GM12892 (cell line): ENCODE measurements at places on chromosomes 4 and X.

GRCh38 chr4:20391198-20391597 is 139.5 kb downstream of the SLIT2 start:
- DNase-seq, result no peak

DNA sequence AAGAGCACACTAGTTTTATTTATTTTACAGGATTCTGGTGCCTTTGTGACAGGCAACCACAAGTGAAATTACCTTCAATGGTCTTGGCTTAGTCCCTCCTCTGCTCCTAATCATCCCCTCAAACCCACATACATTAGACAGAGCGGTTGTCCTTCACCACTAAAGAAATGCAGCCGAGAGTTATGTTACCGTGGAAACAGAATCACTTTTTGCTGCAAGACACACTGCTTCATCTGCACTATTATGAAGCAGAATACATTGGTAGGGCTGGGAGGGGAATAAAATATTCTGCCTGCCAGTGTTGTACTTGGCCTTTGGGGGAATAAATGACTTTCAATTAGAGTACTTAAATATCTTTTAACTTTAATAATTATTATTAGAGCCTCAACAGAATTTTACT is 75.2 kb downstream of the ARHGEF38 start:
- DNase-seq, result no peak

DNA sequence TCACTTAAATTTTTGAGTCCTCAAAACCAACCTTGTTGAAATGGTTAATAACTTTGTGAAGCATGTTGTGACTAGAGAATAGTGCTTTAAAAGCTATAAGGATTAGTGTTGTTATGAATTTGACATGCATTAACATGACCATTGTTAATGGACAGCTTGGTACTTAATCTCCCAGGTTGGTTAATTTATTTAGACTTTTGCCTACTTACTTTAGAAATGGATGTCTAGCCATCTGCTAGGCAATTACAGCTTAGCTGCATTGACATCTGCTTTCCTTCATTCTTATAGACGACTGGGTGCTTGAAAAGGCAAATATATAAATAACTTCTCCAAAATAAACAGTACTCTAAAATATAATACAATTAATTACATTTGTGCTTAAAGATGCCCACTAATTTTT is 368.0 kb downstream of the CCSER1 start:
- DNase-seq, result no peak

- no peak for DNase-seq
Observed at GRCh38 chr4:87541521-87541920, 12.3 kb upstream of the SPARCL1 start.

DNA sequence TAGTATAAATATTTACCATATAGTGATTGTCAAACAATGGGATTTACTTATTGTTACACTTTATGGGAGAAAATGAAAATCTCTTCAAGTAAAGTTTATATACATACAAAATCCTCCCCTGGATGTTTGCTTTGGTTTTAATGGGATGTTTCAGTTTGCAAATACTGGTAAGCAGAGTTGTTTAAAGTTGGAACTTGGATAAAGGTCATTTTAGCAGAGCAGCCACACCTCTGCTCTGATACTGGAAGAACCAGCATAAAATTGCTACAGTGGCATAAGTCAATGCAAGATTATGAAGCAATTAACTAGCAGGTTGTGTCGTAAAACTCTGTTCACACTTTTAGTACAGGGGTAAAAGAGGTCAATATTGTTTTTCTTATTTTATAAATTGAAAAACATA is 101.2 kb downstream of the TRAPPC11 start:
- no peak for DNase-seq

GRCh38 chrX:9164533-9165426 is 130.9 kb upstream of the FAM9B start:
- no peak for DNase-seq

- peak; percentile 6 for DNase-seq
Observed at GRCh38 chr4:77433418-77433733, 172.2 kb upstream of the CXCL13 start.

- no peak for DNase-seq
Observed at GRCh38 chr4:13988353-13989305, 361.1 kb upstream of the BOD1L1 start.

DNA sequence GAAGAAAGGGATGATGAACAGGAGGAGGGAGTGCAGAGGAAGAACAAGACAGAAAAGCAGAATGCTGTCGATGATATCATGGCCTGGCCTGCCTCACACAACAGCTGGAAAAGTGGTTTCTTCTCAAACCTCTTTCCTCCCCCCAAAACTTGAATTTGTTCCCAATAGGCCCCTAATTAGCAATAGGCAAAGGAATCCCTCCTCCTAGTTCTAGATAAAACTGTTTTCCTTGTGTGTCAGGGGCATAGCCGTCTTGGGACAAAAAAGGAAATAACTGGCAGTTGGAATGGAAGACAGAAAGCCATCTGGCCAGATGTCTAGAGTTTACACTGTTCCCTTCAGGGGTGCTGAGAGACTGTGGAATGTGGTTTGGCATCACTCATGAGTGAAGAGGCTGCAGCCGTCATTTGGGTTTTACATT is 177.8 kb upstream of the C1QTNF7 start:
- no peak for DNase-seq

DNA sequence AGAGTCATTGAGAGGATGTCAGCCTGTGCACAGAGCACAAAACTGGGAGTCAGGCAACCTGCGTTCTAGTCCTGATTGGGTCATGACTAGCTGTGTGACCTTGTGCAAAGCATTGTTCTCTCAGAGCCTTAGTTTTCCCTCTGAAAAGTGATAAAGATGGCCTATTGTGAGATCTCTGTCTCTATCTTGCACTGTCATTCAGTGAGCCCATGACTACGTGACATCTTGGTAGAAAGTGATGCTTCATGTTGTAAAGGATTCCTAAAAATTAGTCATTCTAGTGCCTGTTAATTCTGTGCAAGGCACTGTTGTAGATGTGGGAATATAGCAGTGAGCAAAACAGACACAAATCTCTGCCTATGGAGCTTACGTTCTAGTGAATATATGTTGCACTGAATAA is 2.5 kb downstream of the PGRMC1 start:
- DNase-seq, result no peak

DNA sequence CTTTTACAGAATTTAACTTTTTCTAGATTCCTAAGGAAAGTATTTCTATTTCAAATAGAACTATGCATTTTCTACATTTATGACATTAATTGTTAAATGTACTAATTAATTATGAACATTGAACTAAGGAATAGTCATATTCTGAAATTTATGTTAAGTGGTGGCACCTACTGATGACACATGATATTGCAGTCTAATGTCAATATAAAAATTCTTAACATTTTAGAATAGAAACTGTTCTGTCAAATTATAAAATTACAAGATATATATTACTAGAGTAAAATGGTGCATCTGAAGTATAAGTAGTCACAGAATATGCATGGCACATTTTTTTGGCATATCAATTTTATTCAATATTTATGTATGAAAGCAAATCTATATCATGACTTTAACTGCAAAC is 40.2 kb upstream of the NDNF start:
- no peak for DNase-seq

DNA sequence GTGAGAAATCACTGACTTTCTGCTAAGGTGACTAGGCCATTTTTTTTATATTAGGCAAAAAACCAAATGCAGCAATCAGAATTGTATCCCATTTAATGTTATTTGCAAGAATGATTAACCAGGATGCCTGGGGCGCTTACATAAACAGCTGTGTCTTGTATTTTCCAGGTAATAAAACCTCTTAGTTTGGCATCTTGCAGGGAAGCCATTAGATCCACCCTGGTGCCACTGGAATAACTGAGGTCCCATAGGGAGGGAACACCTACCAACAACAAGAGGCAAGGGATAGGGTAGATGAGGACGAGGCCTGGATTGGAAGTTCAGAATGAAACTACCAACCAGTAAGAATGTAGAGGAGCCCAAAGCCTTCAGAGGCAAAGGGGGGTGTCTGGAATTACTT is 288.3 kb downstream of the ARHGAP24 start:
- DNase-seq, result no peak

GRCh38 chr4:97370568-97370967 is 772.7 kb downstream of the STPG2 start:
- DNase-seq, result no peak

DNA sequence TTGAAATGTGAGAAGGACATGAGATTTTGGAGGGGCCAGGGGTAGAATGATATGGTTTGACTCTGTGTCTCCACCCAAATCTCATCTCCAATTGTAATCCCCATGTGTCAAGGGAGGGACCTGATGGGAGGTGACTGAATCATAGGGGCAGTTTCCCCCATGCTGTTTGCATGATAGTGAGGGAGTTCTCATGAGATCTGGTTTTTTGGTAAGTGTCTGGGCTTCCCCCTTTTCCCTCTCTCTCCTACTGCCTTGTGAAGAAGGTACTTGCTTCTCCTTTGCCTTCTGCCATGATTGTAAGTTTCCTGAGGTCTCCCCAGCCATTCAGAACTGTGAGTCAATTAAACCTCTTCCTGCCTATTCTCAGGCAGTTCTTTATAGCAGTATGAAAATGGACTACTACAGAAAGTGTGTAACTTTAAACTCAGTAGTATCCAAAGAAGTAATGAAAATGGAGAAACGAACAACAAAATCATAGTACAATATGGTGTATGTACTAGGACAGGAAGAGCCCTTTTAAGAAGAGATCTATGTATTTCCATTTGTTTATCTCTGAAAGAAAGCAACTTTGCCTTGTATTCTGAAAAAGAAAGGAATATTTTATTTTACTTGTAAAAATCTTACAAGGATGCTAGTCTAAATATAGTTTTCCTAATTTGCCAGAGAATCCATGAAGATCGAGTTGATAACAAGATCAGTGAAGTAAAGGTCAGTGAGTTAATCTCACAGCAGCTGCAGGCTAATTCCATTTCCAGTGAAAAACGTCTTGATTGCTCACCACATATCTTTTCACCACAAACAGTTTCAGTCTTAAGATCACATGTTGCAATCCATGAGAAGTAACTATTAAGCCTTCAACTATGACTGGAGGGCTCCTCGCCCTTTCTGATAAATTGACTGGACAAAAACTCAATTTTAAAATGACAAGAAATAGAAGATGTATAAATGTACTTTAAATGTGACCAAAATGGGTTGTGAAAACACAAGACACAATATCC is 20.5 kb downstream of the PKD2 start:
- no peak for DNase-seq

DNA sequence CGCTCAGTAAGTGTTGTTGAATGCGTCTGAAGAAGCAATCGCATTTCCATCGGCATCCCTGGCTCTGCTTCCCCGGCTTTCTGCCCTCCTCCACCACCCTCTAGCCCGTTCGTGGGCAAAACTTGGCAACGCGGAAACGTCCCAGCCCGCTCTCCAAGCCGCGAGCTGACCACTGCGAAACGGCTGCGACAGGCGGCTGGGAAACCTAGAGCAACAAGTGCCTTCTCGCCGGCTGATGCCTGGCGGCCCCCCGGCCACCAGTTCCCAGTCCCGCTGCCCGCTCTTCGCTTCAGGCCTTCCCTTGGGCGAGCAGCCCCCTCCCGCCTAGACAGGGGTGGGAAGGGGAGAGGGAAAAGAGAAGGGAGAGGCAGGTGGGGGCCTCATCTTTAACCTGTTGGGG is 837 bp downstream of the CITED1 start:
- DNase-seq, result no peak

DNA sequence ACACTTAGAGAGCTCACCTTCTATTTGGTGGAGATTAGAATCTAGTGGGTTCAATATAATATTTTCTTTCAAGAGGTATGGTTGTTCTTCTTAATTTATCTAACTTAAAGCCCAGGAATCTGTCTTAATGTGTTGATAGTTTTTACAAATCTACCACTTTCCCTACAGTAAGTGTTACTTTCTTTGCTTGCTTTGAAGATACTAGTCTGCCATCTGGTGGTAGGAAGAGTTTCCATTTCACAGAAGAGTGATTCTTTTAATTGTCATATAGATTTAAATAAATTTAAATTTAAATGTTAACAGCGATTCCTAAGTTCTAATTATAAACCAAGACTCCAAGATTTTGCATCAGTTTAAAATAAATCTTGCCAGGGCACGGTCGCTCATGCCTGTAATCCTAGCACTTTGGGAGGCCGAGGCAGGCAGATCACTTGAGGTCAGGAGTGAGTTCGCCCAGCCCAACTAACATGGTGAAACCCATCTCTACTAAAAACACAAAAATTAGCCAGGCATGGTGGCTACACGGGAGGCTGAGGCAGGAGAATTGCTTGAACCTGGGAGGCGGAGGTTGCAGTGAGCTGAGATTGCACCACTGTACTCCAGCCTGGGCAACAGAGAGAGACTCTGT is 43.5 kb downstream of the NUDT9 start:
- no peak for DNase-seq

DNA sequence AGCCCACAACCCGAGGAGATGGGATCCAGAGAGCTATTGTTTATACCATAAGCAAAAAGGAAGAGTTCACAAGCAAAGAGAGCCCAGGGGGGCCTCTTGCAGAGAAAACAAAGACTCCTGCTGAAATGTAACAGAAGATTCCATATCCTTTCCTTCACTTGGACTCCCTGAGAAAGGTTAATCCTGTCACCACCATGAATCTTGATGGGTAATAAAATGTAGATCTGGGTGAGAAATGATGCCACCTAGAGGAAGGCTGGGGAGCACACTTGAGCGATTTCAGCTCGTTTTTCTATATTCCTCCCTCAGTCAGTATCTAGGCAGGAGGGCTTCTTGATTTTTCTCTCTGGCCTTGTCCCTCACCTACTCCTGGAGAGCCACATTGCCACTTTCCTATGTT is 10.2 kb upstream of the KCNE5 start:
- no peak for DNase-seq

- DNase-seq, result no peak
Observed at GRCh38 chrX:119784747-119785446, 6.5 kb downstream of the RPL39 start.

DNA sequence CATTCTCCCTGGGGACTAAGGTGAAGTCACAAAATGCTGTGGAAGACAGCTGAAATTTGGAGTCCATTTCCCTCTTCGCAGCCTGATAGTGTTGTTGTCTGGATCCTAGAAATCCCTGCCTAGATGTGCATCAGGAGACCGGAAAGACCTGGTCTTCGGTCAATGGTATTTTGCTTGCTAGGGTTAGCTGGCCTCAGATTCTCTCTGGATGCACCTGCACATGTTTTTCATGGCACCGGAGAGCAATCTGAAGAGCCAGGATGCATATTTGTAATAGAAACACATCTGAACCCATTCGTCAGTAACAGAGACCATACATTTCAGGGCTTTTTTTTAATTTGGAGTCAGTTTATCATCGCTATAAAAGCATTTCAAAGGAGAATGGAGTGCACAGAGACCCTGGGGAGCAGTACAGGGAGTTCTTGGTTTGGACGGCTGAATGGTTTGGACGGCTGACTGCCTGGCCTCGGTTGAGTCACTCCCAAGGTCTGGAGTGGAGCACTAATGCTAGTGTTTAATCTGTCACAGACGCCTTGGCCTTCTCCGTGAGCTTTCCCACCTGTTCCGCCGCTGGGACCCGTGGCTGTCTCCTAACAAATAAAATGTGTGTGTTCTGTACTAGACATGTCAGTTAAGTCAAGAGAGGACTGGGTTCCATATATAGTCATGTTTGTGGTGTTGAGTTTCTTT is 7.5 kb upstream of the PDLIM3 start:
- DNase-seq, result no peak

DNA sequence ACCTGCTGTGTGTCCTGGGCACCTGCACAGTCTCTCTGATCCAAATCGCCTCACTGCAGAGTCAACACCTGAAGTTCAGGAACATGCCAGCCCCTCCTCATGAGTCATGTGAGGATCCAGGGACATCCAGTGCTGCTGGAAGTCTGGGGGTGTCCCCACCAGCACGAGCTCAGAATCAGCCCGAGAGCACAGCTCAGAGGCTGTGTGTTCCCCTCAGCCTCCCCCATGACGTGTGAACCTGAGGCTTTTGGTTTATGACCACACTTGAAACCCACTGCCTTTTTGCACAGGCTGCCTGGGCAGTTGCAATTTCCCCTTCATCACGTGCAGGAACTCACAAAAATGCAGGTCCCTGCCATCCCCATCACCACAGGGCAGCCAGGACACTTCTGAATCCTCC is 47.1 kb downstream of the PPP2R2C start:
- no peak for DNase-seq
